ENCODE measurements at places on chromosomes 3 and 15.

DNA sequence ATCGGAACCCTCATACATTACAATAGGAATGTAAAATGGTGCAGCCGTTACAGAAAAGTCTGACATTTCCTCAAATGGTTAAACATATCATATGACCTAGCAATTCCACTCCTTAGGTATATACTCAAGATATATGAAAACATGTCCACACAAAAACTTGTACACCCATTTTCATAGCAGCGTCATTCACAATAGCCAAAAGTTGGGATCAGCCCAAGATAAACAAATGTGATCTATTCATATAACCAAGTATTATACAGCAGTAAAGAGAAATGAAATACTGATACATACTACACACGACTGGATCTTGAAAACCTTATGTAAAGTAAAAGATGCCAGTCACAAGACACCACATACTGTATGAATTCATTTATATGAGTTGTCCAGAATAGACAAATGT lies 102.4 kb downstream of the MSL2 start:
- DNase-seq, result no peak

- no peak for DNase-seq
Measured at GRCh38 chr3:137987723-137988122, 22.2 kb upstream of the CLDN18 start.

DNA sequence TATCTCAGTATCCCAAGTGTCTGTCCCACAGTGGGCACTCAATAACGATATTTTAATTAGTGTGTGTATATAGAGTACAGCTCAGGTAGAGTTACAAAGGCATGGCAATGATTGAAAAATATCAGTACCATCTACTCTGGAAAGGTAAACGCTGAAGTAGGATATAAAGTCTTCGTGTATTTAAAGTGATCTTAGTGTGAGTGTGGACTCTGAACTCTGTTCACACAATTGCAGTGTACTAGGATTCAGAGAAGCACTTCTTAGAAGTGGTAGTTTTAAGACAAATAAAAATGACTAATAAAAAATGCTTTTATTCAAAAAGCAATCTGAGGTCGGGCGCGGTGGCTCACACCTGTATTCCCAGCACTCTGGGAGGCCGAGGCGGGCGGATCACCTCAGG lies 62.9 kb upstream of the RAP2B start:
- DNase-seq, result no peak

DNA sequence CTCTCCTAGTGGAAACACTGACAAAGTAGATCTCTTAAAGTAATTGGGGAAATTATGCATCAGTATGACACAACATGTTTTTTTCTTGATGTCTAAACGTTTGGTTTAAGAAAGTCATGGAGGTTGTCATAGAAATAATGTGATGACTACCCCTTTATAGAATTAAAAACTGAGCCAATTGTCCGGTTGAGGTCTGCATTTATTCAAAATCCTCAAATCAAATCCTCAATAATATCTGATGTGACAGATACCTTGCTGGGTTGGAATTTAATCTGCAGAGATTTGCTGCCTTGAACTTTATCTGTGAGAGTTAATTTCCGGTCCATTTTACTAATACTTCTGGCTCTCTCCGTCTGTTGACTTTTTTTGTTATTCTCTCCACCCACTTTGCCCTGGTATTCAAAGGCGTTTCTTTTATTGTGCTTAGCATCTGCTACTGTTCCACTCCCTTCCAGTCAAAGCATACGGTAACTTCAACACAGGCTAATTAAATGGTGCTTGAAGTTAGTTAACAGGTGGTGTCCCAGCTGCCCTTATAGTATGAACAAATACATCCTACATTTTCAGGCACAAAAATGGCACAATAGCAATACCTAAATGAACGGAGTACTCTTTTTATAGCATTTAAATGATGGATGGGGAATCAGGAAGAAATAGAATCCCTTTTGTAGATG lies 628.3 kb downstream of the ROBO1 start:
- peak; percentile 3 for DNase-seq

GRCh38 chr3:39126532-39127071 lies 19.1 kb downstream of the TTC21A start:
- DNase-seq, result peak; percentile 59
